Activated gamma-delta T cell (primary cell): ENCODE measurements at places on chromosomes 1 and 21.

- no peak for DNase-seq
These were observed 153.4 kb downstream of the SDCCAG8 start for GRCh38 chr1:243409284-243409683.

- no peak for DNase-seq
These were observed 3.8 kb downstream of the PDPN start for GRCh38 chr1:13587256-13588030.

- DNase-seq, result no peak
These were observed 266.1 kb upstream of the POGK start for GRCh38 chr1:166573199-166573598.

DNA sequence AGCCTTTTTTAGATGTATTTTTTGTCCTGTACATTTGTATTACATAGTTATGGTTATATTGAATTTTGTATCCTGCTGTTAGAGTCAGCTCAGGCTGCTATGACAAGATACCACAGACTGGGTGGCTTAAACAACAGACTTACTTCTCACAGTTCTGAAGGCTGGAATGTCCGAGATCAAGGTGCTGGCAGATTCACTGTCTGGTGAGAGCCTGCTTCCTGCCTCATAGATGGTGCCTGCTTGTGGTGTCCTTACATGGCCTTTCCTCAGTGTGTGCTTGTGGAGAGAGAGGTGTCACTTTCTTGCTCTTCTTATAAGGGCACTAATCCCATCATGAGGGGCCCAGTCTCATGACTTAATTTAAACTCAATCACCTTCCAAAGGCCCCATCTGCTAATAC is 23.1 kb upstream of the MYSM1 start:
- DNase-seq, result no peak

DNA sequence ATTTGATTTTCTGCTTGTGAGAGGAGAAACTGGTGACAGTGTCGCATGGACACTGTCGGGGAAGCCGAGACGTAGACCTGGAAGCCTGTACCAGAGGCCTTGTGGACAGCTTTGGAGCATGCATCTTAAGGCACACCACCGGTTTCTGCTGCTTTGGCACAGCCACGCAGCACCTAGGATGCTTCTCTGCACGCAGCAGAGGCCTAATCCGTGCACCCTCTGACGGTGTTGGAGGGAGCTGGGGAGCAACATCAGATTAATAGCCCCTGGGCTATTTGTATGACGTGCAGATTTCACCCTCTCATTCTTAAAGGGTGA is 30.3 kb downstream of the TEX35 start:
- no peak for DNase-seq

GRCh38 chr1:236753516-236753915 is 41.6 kb upstream of the MTR start:
- no peak for DNase-seq

GRCh38 chr1:162466797-162467196 is 30.8 kb upstream of the UHMK1 start:
- DNase-seq, result no peak

GRCh38 chr1:75334876-75335389 is 200.7 kb downstream of the LHX8 start:
- no peak for DNase-seq

DNA sequence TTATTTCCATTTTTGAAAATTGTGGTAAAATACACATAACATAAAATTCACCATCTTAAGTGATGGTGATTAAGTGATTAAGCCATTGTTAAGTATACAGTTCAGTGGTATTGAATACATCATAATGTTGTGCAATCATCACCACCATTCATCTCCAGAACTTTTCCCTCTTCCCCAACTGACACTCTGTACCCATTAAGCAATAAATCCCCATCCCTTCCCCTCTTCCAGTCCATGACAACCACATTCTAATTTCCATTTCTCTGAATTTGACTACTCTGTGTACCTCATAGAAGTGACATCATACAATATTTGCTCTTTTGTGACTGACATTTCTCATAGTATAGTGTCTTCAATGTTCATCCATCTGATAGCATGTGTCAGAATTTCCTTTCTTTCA is 124.8 kb downstream of the DISC1 start:
- DNase-seq, result no peak

GRCh38 chr21:35024513-35024912 is 24.6 kb downstream of the RUNX1 start:
- no peak for DNase-seq

DNA sequence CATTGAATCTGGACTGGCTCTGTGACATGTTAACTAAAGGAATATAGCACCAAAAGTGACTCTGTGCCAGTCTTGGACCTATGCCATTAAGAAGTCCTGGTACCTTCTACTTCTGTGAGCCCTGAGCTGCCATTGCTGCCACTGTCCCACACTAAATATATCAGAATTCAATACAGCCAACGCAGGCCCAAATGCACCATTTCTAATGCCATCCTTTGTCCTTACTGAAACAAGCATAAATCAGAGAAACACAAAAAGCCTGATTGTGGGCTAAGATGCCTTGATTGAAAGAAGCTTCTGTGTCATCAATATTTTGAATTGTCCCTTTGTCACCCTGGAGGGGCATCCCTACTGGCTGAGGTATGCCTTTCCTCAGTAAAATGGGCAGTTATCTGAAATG is 66.9 kb upstream of the NEK2 start:
- no peak for DNase-seq
